ENCODE measurements at places on chromosomes 6 and 20.
A peak's percentile ranks its signal among the peaks of the same experiment; 100 is the strongest.

DNA sequence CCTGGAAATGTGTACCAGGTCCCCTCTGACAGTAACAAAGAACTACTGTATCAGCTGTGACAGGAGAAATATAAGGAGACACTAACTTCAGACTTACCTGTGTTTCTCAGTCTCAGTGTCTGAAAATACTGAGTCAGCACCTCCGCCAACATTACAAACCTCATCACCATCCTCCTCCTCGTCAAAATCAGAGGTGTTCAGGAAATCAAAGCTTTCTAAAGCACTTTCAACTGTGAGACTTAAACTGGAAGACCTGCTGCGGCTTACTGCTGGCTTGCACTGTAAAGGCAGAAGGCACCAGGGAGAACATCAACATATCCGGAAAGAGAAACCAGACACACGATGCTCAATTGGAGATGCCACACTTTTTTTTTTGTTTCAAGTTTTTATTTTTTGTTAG, 40.3 kb upstream of the ARMH2 start:
- no peak for DNase-seq

- no peak for DNase-seq
These were observed 694.9 kb downstream of the PRKN start for GRCh38 chr6:162032620-162033019.

GRCh38 chr20:39993742-39994141, 695.3 kb downstream of the MAFB start:
- DNase-seq, result no peak

- DNase-seq, result no peak
These were observed 476.1 kb downstream of the TFAP2A start for GRCh38 chr6:9938801-9939200.

- no peak for DNase-seq
These were observed 16.7 kb downstream of the NEDD9 start for GRCh38 chr6:11215773-11216172.

- no peak for DNase-seq
These were observed 12.1 kb downstream of the PXDC1 start for GRCh38 chr6:3739311-3739897.

DNA sequence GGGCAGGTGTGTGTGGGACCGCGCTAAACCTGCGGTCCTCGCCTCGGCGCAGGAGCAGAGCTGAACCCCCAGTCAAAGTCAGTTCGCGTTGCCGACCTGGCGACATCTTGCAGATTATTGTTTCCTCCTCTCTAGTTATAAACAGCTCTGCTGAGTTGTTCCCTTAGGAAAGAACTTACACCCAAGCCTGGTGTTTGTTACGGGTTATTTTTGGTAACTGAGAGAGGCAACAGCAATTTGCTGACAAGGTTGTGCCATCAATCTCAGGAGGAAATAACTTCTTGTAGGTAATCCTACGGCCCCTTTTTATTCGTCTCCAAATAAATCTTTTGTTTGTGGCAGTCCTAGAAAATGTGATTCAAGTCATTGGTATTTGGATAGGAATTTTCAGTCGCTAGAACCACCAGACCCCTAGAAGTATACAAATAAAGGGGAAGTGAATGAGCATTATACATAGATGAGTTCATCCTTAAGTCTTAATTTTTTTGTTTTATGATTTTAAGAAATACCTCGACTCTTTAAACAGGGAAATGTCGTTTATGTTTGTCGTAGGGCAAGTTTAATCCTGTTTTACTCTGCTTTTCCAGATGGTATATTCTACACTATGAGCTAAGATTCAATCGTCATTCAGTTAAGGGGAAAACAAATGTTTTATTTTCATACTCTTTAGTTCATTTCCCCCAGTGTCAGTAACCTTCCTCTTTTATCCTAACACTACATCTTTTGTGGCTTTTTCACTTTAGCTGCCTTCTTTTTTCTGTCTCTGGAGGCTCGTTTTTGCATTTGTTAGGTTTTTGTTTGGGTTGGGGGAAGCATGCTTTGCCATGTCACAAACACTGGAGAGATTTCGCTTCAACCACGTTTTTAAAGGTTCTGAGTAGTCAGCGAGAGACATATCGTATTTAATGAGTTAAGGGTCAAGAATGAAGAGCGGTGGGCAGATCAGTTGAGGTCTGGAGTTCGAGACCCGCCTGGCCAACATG, 1.2 kb downstream of the PM20D2 start:
- no peak for DNase-seq

DNA sequence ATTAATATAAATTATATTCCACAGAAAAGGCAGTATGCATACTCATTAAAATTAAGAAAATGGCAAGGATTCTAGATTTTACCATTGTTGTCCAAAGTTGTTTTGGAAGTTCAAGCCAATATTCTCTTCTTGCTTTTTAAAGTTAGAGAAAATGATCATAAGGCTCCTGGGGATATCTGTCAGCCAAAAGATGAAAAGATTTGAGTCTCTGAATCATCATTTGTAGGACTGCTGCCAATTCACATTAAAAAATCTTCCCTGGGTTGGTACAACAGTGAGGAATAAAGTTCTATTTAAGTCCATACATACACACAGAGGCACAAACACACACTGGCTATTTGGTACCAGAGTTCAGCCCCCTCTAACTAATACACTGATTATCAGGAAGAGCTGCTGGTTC, 620.1 kb downstream of the COL12A1 start:
- DNase-seq, result no peak

GRCh38 chr6:46491628-46492547, 639 bp upstream of the RCAN2 start:
- DNase-seq, result no peak

- no peak for DNase-seq
These were observed 329.3 kb upstream of the FLRT3 start for GRCh38 chr20:14666696-14667095.

DNA sequence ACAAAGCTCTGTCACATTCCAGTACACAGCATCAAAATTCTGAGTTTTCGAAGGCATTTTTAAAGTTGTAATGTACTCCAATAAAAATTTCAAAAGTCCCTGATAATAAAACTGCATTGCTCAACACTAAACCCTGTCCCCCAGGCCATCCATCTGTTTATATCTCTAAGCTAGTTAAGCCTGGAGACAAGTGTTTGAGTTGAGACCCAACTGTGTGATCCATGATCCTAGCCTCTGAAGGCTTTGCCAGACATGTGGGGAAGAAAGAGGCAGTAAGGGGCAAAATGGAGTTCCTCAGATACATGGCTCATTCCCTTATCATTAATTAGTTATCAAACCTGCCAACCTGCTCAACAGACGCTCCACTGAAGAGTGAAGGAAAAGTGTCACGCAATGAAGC, 198.4 kb downstream of the ISM1 start:
- no peak for DNase-seq

GRCh38 chr6:20223141-20223540, 10.9 kb upstream of the MBOAT1 start:
- DNase-seq, result no peak

DNA sequence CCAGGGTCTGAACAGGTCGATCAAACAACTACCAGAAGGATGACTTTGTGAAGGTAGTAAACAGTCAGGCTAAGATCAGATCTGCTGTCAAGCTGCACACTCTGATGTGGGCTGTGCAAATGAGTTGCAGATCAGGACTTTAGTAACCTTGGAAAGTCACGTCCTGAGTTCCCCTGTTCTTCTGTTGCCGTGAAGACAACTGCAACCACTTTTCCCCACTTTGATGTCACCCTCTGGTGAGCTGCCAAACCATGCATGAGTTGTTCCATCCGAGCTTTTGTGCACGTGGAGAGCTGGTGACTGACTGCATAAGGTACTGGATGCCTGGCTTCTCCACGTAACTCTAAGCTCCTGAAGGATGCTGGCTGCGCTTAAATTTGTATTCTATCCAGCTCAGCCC, 111.0 kb downstream of the CD83 start:
- DNase-seq, result peak; percentile 67

DNA sequence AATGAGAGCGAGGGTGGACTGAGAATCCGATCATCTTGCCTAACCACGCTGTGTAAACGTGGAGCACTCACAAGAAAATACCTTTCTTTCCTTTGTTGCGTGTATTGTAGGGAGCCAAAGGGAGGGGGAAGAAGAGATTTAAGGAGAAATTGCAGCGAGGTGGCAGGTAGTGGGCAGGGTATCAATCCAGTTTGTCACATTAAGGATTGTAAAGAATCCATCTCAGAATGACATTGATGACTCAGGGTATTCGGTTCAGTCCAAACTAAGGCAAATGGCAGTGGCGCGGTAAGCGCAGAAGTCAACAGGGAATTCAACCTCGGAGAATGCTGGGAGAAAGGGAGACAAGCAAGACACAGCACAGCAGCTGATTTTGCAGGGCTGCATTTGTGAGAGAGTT, 146.2 kb downstream of the ID4 start:
- no peak for DNase-seq

- DNase-seq, result no peak
These were observed 18.1 kb upstream of the ATRN start for GRCh38 chr20:3452690-3453089.

DNA sequence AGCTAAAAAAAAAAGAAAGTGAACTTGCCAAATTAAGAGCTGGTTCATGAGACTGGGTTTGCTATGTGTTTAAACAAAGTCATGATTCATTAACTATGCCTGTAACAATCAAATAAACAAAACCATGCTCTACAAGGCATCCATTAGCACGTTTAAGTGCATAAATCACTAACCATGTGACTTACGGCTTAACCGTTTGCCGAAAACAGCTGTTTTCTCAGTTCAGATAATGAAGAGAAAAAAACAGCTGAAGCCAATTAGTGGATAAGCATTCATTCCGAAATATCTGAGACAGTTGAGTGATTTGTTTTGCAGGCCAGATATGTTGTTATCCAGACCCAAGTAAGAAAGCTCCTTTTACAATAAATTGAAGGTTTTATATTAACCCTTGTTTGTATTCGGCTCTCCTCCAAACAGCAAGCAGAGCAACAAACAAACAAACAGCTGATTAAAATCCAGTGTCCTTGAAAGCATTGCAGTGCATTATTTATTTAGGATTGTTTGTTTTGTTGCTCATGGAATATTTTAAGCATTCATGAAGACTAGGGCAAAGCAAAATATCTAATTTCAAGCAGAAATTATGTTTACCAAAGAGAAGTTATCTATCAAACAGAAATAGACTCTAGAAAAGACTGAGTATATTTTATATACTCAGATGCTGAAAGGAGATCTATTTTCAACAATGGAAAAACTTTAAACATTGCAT, 343.5 kb downstream of the RFPL4B start:
- DNase-seq, result peak; percentile 53
